ENCODE measurements at places on chromosomes 3 and 15.

DNA sequence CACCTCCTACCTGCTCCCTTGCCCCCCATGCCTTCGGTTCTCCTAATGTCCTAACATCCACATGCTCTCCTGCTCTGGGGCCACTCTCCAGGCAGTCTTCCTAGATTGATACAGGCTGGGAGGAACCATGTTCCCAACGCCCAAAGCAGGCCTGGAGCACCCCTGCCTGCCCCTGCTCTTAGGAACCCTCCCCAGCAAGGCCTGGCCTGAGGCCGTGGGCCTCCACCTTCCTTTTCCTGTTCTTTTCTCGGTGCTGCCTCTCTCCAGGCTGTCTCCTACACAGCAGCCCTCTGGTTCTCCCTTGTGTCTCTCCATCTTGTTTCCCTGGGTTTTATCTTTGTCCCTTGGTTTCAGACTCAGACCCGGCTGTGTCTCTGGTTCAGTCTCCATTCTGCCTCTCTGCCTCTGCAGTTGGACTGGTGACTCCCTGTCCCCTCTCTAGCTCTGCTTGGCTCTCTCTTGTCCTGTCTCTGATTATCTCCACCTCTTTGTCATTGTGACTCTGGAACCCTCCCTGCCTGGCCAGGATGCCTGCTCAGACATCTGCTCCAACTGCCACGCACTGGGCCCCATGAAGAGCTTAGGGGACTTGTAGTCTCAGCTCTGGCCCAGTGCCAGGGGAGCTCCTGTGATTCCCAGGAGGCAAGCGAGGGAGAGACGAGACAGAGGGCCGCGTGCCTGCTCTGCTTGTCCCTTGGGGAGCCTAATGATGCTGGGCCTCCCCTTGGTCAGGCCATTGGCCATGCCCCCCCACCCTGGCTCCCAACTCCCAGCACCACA lies 26.0 kb upstream of the RPL29 start:
- DNase-seq, result no peak

DNA sequence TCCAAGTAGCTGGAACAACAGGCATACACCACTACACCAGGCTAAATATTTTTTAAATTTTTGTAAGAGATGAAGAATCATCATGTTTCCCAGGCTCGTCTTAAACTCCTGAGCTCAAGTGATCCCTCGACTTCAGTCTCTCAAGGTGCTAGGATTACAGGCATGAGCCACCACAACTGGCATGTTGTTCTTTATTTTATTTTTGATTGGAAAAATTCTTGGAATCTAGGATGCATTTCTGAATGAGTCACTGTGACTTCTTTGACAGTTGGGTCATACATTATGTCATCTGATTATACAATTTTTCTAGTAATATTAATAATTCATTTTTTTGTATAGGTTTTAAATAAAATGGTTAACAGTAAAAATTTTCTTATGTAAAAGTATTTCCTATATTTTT lies 870.2 kb downstream of the SI start:
- no peak for DNase-seq

DNA sequence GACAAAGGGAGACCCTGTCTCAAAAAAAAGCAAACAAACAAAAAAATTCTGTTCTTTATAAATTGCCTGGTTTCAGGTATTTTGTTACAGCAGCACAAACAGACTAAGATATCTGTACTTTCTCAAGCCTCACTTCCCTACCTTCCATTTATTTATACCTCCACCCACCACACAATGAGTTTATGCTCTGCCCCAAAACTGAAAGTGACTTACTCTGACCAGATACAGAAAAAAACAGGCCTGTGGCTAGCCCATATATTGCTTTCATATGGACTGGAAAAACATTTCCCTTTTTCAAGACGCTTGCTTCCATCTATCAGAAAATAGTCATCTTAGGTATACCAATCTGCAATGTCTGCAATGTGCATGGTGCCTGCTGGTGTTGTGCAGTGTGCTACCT lies 8.7 kb upstream of the GPD1L start:
- no peak for DNase-seq

GRCh38 chr3:153897842-153898241 lies 223.3 kb upstream of the ARHGEF26 start:
- no peak for DNase-seq

- no peak for DNase-seq
Measured at GRCh38 chr3:100113723-100114412, 433 bp downstream of the FILIP1L start.

DNA sequence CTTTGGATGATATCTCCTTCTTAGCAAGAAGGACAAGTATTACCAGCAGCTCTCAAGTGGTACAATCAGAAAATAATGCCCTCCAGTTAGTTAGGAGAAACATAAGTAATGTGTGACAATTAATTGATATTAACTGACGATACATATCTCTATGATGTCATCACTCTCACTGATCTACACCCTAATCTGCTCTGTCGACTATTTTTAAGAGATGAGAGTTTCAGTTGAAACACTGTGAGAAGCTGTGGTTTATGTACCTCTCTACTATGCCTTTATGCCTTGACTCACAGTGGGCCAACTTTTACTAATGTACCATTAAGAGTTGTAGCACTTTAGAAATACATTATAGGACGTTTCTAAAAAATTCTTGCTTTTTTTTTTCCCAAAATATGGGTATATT lies 8.6 kb downstream of the CEP152 start:
- DNase-seq, result no peak

DNA sequence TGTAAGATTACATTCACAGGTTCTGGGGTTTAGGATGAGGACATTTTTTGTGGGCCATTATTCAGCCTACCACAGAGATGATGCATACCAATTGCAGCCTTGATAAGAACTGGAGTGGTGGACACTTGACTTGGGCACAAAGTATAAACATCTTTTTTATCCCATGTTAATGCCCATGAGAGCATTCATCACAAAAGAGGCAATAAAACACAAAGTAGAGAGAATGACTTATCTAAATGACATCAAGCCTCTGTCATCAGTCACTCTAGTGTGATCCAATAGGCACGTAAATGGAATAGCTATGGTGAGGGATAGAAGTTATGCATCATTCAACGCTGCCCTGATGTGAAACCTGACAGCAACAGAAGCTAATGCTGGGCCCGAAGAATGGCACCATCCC lies 25.8 kb downstream of the VEPH1 start:
- no peak for DNase-seq

DNA sequence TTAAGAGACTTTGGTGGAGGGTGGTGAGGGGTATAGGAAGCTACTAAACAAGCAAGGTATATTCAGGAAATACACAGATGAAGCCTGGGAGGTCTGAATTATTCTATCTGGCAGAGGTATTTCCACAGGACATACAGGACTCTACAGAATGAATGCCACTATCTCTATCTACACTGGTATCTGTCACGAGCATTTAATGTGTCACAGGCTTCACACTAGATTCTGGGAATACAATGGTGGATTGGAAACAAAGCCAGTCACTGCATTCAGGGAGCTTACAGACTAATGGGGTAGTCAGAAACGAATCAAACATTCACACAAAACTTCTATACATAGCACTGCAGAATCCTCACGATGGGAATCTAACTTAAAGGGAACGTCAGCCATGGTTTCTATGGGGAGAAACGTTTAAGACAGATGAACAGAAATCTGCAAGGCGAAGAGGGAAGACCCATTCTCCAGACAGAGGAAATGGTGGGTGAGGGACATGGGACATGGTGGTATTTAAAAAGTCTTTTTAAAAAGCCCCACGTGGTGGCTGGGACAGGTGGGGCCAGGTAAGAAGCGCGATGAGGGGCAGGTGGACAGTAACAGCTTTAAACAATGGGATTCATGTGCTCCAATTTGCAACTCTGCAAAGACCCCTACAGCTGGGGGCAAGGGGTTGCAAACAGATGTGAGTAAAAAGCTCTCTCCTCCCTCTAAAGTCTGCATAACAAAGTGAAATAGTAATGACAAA lies 16.5 kb downstream of the LRIG1 start:
- DNase-seq, result no peak

GRCh38 chr3:27878014-27878383 lies 155.9 kb upstream of the EOMES start:
- DNase-seq, result no peak

DNA sequence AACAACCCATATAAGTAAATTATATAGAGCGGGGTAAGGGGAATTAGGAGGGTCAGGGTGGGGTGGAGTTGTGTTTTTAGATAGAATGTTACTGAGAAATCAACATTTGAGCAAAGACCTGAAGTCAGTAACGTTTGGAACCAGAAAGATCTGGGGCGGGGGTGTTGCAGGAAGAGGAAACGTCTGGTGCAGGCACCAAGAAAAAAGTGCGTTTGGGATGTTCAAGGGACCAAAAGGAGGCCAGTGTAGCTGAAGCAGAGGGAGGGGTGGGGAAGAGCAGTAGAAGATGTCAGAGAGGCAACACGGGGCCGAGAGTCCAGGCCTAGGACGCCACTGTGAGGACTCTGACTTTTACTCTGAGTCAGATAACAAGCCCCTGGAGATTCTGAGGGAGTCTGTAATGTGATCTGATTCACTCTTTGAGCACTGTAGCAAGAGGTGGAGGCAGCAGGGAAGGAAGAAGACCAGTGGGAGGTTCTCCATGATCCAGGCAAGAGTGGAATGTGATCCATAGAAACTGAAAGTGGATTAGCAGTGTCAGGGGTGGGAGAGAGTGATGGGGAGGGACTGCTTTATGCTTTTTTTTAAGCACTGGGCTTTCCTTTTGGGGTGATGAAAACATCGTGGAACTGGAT lies 179.3 kb upstream of the CHRM5 start:
- no peak for DNase-seq

GRCh38 chr15:88900309-88900981 lies 5.1 kb upstream of the HAPLN3 start:
- no peak for DNase-seq

DNA sequence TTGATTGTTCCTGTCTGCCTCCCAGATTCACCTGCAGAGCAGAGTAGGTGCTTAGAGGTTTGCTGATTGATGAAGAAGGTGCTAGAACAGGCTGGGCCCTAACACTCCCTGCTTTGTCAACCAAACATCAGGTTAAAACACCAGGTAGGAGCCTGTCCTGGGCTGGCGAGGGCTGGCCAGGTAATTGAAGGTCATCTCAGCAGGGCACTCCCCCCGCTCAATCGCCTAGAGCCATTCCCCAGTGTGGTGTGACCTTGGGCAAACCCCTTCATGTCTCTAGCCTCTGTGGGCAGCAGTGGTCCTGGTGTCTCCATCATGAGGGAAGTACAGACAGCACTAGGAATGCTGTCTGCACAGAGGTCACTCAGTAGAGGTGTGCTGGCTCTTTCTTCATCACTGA lies 88.3 kb downstream of the KLF15 start:
- peak; percentile 32 for DNase-seq

All from Peyer's patch (tissue), 4 donors.